ENCODE measurements at places on chromosomes 5 and 9.

GRCh38 chr5:54757541-54757940 is 227.9 kb downstream of the ESM1 start:
- DNase-seq, result no peak

- DNase-seq, result no peak
These were observed 78.3 kb downstream of the PARP8 start for GRCh38 chr5:50744776-50745175.

- no peak for DNase-seq
These were observed at the start of gene PCDHA8 for GRCh38 chr5:140840978-140841962. PCDHA8 (plus strand) TSS chr5:140841187; CDS start chr5:140841322, 135 bp downstream.

- DNase-seq, result no peak
These were observed 9.1 kb upstream of the C1QTNF2 start for GRCh38 chr5:160379511-160379910.

GRCh38 chr9:70517926-70518610 is 103.6 kb upstream of the KLF9 start:
- no peak for DNase-seq
